ENCODE measurements at places on chromosomes 12 and 14. TPM values are rescaled to one million over a fixed set of nuclear protein-coding genes. Genes with fewer than 3 reads are reported as not detected.

The MORN3 gene
- total RNA-seq: 0.42 TPM

The KRT8 gene
- 0.33 TPM for total RNA-seq

The C14orf180 gene
- total RNA-seq: not detected

The RTN1 gene
- total RNA-seq: not detected

The STYK1 gene
- total RNA-seq: not detected

The TCL1B gene
- 1.2 TPM for total RNA-seq

The KLHL33 gene
- total RNA-seq: 0.42 TPM

The MYF5 gene
- not detected for total RNA-seq

The FOXA1 gene
- not detected for total RNA-seq

The RASAL1 gene
- total RNA-seq: 4.9 TPM

The LMNTD1 gene
- not detected for total RNA-seq

The L2HGDH gene
- total RNA-seq: 4.3 TPM

The CFAP54 gene
- 0.44 TPM for total RNA-seq

The SLC6A13 gene
- 0.38 TPM for total RNA-seq
